DMS79 treated with DMSO at 0.1 percent for 48 hours (cell line): ENCODE measurements at places on chromosomes 4 and X.

GRCh38 chr4:70473679-70474078 lies 1.7 kb downstream of the MUC7 start:
- no peak for DNase-seq

DNA sequence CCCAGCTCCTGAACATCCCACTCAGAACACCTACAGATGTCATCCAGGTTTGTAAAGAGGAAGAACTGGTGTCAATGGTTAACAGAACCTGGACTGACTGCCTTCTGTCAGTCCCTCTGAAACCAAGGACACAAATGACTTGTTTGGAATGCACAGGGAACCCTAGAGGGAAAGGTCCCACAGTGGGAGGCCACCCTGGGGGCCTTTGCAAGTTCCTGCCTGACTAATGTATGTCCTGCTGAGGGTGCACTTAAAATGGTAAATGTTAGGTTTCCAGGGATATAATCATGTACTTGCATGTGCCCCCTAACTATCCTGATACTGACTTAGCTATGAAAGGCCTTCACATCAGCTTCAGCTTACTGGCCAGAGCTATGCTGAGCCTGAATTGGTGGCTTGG lies 15.0 kb upstream of the XAGE2 start:
- DNase-seq: no peak

- DNase-seq: no peak
Measured at GRCh38 chr4:155599596-155599995, 67.1 kb upstream of the GUCY1A1 start.

DNA sequence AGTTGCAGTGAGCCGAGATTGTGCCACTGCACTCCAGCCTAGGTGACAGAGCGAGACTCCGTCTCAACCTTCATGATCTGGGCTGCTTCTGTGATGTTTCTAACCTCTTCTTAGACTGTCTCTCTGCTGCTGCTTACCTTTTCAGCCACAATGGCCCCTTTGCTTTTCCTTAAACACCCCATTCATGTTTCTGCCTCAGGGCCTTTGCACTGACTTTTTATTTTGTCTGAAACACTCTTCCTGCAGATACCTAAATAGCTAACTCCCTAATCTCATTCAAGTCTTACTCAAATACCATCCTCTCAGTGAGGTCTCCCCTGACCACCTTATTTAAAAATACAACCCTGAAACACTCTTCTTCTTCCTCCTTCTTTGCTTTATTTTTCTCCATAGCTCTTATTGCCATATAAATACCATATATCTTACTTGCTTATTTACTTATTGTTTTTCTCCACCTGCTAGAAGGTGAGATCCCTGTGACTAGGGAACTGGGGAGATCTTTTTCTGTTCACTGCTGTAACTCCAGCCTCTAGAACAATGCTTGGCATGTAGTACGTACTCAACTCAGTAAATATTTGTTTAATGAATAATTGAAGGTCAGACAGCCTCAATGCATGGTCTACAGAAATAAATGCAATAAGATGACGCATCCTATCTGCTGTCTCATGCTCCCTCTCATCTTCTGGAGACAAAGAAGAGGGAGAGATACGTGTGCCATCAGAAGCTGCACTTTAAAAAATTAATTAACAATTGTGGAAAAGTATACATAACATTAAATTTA lies 43.8 kb upstream of the SETD7 start:
- DNase-seq: no peak

DNA sequence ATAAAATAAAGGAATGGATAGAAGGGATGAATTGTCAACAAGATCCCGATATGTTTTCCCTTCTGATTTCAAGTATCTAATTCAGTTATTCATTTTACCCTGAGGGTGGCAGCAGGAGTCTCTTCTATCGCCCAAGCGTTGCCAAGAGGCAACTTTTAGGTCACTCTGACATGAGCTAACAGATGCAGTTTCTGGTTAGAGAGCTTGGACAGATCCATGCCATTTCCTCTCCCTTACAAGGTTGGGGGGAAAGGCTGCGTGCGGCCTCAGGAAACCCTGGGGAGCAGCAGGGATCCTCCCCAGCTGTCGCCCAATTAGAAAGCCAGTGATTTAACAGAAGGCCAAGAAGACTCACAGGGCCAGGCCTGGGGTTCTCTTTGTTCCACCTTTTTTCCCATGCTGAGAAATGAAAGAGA lies 35.3 kb upstream of the WAS start:
- peak; percentile 31 for DNase-seq

DNA sequence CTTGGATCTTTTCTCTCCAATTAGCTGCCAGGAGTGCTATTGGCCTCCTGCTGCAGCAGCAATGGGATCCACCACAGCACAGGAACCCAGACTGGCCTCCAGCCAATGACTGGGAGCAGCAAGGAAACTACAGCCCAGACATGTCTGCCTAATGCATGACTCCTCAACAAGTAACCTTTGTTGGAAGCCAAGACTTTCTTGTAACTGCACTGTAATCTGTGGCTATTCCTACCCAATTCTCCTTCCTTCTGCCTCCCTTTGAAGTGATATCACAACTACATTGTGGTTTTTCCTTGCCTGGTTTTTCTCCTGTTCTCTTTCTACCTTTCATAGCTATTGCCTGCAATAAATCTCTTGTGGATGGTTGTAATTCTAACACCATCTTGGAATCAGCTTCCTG lies 39.8 kb downstream of the SNCA start:
- DNase-seq: no peak

GRCh38 chrX:11629593-11630211 lies 36.0 kb downstream of the ARHGAP6 start:
- DNase-seq: no peak
